ENCODE measurements at places on chromosomes 5 and 9.

DNA sequence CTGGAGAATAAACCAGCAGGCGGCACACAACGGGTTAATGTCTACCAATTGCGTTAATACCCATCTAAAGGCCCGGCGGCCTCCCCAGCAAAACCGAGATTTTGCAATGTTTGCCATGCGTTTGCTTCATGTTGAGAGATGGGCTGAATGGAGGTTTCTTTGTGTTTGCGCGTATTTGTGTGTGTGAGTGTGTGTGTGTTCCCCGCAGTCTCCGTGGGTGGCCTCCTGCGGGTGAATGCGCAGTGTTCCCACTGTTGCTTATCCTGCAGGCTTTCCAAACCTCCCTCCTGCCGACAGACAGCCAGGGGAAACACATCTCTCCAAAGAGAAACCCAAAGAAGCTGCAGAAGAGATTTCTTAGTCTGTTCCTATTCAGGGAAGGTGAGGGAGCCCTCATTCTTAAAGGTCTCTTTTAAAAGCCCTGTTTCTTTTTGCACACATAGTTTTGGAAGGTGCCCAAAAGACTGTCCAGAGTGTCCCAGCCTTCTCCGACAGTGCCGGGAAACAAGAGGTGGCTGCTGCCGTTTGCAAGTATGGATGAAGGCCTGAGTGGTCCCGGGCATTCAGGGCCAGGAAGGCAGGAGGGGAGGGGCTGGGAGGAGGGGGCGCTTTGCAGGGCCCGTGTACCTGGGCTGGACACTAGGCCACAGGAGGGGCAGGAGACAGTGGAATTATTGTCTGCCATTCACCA, 103.8 kb upstream of the ERCC6L2 start:
- DNase-seq, result no peak

DNA sequence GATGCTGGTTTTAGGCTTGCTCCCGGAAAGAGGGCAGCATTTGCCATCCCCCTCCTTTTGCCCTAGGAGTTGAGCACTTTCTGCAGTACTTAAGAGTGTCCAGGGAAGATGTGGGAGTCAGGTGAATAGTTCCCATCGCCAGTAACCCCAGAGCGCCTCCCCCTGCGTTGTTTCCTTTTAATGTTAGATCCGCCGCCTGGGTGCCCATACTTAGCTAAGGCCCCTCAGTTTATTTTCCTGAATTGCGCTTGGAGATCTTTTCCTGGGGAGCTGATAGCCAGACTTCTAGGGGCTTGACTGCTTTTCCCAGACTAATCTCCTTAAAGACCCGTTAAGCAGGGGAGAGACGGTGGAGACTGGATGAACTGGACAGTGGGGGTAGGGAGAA, 377 bp upstream of the PCDHAC2 start:
- no peak for DNase-seq

DNA sequence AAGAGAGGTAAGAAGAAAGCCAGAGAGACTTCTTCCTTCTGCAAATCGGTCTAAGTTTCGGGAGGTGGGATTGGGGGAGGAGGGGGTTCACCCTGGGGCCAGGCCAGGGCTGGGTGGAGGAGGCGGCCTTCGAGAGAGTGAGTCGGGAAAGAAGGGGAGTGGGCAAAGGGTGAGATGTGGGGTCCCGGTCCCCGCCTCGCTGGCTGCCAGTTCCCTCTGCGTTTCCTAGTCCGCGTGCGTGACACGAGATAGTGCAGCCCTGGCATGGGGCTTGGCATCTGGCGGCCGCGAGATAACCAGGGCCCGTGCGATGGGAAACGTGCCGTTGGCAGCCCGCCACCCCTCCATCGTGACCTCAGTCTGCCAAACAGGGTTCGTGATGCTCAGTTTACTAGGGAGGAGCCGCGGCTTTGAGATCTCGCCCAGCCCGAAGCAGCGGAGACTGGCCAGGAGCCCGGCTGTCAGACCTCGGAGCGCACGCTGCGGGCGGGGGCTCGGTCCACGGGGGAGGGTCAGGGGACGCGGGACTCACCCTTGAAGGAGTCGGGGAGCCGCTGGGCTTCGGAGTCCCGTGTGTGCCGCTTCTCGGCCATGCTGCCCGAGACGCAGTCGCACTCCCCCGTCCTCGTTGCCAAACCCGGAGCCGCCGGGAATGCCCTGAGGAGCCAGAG, at the start of gene STOM:
TSS of gene STOM (minus strand) at position 656 of the 671 bp plus-strand sequence. CDS start at position 593, 63 bp downstream.
- peak; percentile 70 for DNase-seq

GRCh38 chr9:12667892-12668291, 25.3 kb upstream of the TYRP1 start:
- DNase-seq, result no peak

- no peak for DNase-seq
Observed at GRCh38 chr9:110105107-110105506, 102.9 kb downstream of the C9orf152 start.

GRCh38 chr5:136853971-136854370, 488.6 kb upstream of the TRPC7 start:
- DNase-seq, result no peak

DNA sequence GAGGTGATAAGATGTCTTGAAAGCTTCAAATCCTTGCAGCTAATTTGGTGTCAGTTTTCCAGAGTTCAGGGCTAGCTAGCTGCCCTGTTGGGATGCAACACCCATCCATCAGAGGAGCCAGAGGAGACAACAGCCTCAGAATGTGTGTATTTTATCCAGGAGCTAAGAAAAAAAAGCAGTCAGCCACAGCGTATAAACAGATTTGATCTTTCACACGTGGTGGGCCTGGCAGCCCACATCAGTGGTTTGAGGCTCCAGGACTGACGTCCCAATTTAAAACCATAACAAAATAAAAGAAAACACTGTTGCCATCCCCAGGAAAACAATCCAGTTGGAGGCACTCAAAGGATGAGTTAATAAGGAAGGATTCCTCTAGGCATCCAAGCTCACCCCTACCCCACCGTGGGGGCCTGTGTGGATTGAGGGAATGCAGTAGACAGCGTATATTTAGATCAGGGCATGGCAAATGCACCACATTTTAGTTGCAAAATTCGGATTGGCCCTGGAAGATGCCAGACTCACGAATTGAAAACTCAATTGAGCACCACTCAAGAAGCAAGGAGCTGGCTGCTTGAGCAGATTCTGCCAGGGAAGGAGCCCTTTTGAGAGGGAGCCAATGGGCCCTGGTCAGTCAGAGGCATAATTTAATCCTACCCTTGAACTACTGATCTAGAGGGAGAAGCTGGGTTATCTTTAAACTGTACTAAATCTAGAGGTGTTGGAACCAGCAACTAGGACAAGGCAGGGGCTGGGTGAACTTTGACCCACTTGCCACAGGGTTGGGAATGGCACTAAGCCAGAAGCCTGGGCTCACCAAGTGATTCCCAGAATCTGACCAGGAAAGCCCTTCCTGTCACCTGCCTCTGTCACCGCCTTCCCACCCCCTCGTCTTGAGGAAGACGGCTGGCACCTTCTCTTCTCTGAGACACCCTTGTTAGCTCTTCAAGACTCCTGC, 17.5 kb downstream of the ADRA1B start:
- no peak for DNase-seq

- DNase-seq, result no peak
Observed at GRCh38 chr5:56858777-56859442, 43.6 kb downstream of the MAP3K1 start.

DNA sequence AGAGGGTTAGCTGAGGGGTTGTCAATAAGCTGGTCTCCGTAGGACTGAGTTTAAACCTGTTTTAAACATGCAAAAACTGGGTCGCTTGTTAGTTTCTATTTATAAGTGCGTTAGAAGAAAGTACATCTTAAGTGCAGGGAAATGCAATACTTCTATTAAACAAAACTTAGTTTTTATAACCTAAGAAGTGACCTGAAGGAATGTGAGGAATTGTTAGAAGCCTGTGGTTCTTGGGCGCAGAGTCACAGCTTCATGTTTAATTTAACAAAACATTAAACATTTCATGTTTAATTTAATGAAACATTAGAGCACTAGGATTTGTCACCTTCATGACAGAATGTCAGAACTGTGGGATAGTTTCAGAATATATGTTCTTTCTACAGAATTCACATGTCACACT, 469.2 kb upstream of the WWC1 start:
- DNase-seq, result no peak

DNA sequence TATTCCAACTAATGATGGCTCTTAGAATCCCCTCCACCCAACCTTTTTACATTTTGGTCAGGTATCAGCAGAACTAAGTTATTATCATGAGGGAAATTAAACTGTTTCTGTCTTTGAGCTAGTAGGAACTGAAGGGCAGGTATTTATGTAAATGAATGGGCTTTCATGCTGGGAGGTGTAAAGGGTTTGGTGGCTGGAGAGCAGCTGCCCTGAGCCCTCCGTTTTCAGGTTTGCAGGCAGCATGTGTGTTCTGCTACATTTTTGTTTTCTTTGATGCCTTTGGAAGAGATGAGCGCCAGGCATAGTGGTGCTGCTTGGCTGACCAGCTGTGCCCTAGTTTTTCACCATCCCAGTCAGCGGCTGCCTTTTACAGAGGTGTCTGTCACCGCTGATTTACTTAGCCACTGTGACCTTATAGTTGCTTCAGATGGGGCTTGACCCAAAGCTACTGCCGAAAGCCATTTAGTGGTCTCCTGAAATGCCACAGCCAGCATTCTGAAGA, 231.9 kb downstream of the MAST4 start:
- no peak for DNase-seq

DNA sequence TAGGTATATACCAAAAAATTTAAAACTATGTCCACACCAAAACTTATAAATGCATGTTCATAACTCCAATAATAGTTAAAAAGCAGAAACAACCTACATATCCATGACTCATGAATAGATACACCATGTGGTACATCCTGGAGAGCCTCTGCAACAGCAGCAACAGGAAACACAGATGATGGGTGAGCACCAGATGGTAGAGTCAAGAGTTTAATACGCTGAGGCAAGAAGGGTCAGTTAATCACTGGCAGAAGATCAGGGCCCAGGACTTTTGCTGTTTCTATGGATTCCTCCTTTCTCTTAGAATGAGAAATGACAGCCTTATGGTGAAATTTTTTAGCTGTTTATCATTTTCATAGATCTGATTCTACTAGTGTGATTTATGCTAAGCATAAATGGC, 351.8 kb upstream of the ADAMTSL1 start:
- no peak for DNase-seq

- DNase-seq, result no peak
Observed at GRCh38 chr5:17005107-17005828, 69.2 kb upstream of the MYO10 start.

GRCh38 chr5:168073991-168074800, 217.2 kb upstream of the WWC1 start:
- no peak for DNase-seq

DNA sequence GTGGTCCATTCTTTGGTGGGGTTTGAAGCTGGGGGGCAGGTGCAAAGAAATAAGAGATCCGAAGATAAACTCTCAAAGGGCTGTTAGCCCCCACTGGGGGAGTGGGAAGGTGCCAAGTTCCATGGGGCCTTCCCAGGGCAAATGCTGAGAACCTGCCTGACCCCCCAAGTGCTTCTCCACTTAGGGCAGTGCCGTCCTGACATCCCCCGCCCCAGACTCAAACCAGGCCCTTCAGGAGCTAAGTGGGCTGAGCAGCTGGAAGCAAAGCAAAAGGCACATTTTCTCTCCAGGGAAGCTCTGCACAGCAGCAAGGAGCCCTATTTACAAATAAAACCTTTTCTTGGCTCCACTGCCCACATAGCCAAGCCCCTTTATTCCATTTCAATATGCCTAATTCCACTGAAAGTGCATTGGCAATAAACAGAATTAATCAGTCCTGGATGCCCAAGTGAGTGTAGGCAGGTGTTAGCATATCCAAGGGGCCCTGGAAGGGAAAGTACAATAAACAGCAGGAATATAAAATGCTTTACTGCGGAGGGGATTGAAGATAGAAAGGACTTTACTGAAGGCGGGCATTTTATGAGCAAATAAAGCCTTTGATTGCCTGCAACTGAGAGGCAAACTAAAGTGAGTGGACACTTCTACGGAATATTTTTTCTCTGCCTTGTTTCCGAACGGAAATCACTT, 44.6 kb downstream of the WHRN start:
- DNase-seq, result no peak

DNA sequence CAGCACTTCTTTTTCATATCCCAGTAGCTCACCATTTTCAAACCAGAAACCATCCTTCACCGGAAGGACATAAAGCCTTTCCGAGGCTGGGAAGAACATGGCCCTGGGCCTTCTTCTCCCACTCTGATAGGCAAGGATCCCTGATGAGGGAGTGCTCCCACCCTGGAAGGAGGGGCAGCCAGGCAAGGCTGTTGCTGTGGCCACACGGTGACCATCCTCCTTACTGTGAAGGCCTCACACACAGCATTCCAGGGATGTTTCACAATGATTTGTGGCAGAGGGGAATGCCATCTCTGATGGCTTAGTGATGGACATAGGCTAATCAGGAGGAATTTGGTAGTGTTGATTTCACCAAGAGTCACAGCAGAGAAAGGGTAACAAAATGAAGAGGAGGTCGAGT, 130.7 kb downstream of the ADAMTS12 start:
- no peak for DNase-seq

GRCh38 chr9:136656795-136657611, 5.7 kb upstream of the EGFL7 start:
- DNase-seq, result no peak

DNA sequence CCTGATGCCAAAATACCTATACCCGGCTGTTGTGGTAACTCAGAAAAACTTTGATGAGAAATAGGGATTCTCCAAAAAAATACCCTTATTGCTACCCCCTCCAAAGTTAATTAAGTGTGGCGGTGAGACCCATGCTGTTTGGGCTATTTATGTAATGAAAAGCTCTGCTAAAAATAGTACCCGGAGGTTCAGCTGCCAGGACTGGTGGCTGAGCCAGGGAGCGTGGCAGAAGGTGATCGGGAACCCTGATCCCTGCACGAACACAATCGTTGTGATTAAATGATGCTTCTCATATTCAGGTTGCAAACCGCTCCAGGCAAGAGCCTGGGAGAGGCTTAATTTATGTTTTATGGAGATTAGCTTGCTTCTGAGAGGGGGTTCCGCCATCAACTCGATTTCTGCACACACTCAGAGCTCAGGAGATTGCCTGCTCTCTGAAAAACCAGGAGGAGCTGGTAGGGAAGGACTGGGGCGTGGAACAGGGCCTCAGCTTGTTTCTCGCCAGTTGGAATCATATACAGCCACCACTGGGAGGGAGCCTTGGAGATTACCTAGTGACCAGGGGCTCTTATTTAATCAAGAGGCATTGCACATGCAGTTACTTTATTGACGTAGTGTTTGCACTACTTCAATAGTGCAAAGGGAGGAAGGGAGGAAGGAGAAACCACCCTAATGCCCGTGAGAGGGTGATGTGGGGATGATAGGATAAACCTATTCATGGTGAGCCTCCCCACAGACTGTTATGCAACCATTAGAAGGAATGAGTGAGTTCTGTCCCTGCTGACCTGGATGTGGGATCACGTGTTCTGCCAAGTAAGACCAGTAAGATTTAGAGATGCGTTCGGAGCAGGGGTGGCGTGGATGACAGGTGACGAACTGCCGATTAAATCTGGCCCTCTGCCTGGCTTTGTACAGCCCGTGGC, 23.4 kb downstream of the HRH2 start:
- no peak for DNase-seq

Data from central memory CD4-positive, alpha-beta T cell (primary cell).